Stimulated activated CD8-positive, alpha-beta memory T cell treated with anti-CD3 and anti-CD28 coated beads, Interleukin-7, amount 100 ng/mL, for 1 hour (primary cell): ENCODE measurements at places on chromosomes 1 and 21.

- DNase-seq: no peak
Measured at GRCh38 chr1:159444511-159444910, 5.0 kb downstream of the OR10J1 start.

DNA sequence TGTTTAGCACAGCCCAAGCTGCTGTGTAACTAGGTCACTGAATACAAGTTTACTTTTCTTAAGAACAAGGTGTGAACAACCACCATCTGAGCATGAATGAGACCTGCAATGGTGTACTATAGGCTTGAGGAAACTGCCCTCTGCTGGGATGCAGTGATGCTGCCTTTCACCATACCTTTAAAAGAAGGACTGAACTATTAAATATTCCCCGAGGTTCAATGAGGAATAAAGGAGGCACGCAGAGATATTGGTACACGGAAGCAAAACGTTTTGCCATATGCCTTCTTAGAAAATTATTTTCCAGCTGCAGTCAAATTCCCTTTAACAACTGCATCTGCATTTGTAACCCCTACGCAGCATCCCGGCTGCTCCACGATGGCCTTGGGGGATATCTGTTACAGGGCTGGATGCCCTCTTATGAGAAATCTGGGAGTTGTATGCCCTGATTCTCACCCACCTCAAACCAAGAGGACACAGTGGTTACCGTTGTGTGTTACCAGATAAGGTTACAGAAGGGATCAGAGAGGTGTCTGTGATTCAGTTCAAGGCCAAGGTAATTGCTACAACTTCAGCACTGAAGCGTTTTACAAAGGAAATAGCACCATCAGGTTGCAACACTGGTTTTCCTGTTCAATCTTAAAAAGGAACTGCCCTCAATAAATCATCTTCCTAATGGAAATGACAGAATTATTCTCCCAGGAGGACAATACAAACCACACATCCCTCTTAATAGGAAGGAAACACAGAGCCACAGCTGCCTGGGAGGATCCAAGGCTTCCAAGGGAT, 470.5 kb downstream of the LTN1 start:
- no peak for DNase-seq

DNA sequence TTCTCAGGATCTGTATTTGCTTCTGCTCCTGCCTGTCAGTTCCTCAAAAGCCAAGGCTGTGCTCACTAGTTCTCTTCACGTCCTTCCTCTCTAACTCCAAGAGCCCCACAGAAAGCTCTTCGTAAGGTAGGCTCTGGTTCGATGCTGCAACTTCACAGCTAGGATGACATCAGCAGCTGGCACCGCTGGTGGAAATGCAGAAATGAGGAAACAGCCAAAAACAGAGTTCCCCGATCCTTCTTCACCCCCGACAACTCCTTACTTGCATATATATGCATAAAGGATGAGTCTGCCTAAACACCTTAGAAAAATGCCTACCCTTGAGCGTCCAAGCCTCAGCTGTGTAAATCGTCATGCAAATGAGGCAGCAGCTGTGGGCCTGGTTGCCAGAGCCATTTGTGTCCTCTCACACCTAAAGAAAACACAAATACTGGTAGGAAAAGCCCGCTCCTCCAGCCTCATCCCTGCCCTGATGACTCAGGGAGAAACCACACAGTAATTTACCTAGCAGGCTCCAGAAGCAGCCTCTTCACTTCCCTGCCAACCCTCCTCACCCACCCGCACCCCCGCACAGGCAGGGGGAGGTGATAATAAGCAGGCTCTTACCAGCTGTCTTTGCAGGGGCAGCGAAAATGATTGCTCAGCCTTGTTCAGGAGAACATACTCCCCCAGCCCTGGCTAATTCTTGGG, 28.2 kb downstream of the BATF3 start:
- no peak for DNase-seq

DNA sequence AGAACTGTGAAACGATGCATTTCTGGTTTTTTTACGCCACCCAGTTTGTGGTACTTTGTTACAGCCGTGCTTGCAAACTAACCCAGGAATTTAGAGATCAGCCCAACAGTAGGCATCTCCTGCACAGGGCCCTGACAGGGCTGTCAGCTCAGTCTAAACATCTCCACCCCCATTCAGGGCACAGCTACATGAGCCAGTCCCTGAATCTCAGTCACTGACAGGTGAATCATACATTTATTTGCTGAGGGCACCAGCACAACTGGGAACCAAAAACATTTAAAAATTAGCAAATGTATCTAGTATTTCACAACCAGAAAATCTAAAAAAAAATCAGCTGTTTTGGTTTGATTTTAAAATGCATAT, 30.7 kb downstream of the PRDX6 start:
- no peak for DNase-seq

GRCh38 chr1:942411-942821, 16.6 kb downstream of the NOC2L start:
- no peak for DNase-seq

DNA sequence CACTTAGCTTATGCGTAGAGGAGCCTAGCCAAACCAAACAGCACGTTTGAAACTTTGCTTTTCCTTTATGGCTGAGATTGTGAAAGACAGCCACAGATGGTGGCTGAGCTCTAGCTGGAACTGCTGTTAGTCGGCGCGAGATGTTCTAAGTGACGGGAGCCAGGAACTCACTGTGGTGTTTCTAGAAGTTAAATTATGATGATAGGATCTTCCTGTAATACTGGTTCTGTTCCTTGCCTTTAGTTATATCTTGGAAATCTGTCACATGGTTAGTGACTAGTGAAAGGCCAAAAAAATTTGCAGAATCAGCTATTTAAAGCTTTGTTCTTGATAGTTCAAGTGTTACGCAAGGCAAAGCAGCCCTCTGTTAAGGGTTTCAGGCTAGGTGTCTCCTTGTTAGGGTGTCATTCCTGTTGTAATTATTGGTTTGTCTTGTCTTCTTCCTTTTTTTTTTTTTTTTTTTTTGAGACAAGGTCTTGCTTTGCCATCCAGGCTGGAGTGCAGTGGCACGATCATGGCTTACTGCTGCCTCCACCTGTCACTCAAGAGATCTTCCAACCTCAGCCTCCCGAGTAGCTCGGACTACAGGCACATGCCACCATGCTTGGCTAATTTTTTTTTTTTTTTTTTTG, 22.6 kb downstream of the AK4 start:
- DNase-seq: no peak

DNA sequence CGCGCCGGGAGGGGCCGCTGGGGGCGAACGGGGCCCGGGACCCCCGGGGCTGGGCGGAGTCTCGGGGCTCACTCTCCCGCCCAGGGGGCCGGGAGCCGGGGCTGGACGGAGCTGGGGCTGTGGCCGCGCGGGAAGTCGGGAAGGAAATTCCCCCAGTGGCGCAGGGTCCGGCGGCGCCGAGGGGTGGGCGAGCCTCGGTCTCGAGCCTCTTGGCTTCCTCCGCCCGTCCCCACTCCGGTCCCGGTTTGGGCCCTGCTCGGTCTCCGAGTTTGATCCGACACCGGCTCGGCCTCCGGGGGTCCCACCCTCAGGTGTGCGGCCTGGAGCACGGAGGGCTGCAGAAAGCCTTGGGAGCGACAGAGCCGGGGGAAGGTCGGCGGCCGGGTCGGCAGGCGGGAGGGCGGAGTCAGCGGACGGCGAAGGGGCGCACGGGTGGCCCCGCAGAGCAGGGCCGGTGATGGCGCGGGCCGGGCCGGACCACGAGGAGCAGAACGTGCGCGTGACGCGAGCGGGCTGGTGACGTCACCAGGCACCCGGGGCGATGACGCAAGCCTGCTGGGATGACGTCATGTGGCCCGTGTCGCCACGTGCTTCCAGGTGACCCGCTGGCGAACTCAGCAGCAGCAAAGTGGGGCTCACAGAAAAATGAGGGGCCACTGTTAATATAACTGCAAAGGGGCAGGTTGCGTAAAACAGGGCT, 610 bp upstream of the HES4 start:
- peak; percentile 40 for DNase-seq

DNA sequence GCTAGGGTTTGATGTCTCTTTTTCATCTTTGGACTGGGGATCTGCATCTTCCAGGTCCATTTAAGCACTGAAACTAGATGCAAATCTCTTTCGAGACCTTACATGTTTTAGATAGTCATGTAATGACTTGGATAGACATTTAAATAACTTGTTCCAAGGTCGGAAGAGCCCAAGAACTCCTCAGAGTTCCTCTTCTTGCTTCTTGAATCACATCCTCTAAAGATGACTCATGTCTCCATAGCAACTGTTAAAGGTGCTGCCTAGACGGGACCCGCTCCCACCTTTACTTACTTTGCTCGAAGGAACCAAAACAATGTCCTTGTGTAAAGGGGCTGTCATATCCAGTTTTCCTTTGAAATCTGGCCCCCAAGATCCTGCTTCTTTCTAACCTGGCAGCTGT, 130.0 kb downstream of the EDEM3 start:
- no peak for DNase-seq

DNA sequence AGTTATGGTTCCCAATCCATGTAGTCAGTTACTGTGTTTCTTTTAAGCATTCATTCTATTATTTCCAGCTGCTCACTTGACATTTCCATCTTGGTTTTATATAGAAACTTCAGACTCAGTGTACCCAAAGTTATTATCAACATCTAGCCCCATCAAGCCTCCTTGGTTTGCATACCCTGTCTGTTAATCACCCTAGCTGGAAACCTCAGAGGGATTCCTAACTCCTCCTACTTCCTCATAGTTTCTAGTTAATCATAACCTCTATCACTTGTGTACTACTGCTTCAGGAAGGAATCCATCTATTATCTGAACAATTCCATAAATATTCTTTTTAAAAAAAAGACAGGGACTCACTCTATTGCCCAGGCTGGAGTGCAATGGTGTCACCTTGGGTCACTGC, 293.3 kb downstream of the SDCCAG8 start:
- no peak for DNase-seq

DNA sequence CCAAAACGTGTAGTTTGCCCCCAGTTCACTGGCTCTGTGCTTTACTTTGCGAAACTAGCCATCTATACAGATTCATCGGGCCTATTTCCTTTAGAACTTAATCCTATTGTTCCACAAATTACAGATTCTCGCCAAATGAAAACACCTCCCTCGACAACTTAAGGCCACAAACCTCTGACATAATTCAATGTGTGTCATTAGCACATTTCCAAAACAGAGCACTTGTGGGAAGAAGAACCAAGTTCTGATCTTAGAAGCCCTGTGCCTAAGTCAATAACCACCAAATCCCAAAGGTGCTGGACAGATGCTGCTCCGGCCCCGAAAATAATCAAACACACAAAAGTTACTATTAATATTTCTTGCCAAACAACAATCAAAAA, 93.9 kb downstream of the SLC45A1 start:
- DNase-seq: no peak

GRCh38 chr21:25220954-25221353, 386.3 kb downstream of the MRPL39 start:
- no peak for DNase-seq

DNA sequence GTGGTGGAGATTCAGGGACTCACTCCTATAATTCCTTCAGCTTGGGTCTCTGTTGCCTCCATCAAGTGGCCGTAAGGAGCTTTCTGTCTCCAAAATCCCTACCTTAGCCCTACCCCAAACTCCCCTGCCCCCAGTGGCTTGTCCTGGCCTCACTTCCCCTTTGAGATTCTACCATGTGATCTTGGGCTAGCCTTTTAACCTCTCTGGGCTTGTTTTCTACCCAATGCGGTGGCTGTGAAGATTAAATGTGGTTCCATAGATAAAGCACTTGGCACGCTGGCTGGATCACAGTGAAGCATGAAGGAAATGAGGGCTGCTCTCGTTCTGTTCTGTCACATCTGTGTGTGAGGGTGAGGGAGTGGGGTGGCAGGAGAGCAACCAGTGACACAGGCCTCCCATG, 43.6 kb downstream of the FAAH start:
- no peak for DNase-seq

DNA sequence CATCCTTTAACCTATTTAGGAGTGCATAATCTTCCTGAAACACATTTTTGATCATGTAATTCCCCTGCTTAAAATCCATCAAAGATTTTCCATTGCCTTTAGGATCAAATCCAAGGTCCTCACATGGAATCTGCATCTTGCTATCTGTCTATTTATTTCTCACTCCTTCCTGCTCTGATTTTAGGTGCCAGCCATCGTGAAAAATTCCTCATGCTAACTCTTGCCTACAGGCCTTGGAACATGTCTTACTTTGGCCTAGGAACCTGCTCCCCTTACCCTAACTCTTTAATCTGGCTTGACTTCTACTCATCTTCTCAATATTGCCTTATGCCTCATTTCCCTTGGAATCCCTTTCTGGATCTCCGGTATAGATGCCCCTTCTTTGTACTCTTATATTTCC, 1074.3 kb downstream of the TTLL7 start:
- no peak for DNase-seq

GRCh38 chr1:39047374-39048229, 21.5 kb downstream of the NDUFS5 start:
- no peak for DNase-seq

GRCh38 chr21:44914176-44914874, 6.4 kb downstream of the ITGB2 start:
- DNase-seq: no peak

DNA sequence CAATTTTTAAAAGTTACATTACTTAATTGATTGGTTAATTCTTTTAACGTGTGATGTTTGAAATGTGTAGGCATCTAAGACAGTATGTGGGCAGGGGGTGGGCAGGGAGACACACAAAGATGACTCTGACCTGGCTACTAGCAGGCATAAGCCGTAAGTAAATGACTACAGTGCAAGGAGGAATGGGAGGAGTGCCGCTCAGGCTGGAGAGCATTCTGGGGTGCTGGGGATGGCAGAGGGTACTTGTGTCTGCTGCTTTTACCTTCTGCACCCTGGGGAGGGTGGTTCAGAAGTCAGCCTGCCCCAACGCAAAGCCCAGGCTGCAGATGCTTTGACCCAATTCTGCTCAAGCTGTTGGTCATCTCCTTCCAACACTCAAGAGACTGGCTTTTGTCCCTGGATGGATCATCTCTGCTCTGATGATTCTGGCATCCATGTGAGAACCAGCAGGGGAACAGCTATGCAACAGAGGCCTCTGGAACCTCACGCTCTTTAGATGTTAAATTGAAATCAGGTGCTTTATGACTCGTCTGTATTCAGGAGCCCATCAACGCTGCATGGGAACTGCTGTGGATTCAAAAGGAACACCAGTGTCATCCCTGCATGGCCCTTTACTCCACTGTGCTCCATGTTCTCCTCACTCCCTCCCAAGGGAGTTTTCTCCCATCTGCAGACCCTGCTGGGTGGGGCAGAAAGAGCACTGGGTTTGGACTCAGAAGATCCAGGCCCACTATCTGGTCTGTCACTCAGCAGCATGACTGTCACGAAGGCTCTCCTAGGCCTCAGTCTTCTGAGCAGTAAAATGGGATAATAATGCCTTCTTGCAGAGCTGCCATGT, 78.8 kb downstream of the FAM78B start:
- no peak for DNase-seq
